ENCODE measurements at places on chromosomes 4 and X.

GRCh38 chr4:35723973-35724372 lies 520.3 kb downstream of the ARAP2 start:
- no peak for DNase-seq

- no peak for DNase-seq
Measured at GRCh38 chr4:127113844-127114362, 518.9 kb upstream of the INTU start.

- no peak for DNase-seq
Measured at GRCh38 chrX:15929194-15929593, 74.6 kb upstream of the AP1S2 start.

- no peak for DNase-seq
Measured at GRCh38 chrX:25017667-25018247, 2.0 kb upstream of the ARX start.

GRCh38 chr4:145178740-145179280 lies 1.6 kb downstream of the OTUD4 start:
- DNase-seq = no peak

- no peak for DNase-seq
Measured at GRCh38 chr4:94766856-94767255, 9.1 kb downstream of the BMPR1B start.

GRCh38 chr4:62490635-62491034 lies 1290.5 kb downstream of the ADGRL3 start:
- no peak for DNase-seq

GRCh38 chr4:113499166-113499565 lies 262.4 kb downstream of the CAMK2D start:
- no peak for DNase-seq

DNA sequence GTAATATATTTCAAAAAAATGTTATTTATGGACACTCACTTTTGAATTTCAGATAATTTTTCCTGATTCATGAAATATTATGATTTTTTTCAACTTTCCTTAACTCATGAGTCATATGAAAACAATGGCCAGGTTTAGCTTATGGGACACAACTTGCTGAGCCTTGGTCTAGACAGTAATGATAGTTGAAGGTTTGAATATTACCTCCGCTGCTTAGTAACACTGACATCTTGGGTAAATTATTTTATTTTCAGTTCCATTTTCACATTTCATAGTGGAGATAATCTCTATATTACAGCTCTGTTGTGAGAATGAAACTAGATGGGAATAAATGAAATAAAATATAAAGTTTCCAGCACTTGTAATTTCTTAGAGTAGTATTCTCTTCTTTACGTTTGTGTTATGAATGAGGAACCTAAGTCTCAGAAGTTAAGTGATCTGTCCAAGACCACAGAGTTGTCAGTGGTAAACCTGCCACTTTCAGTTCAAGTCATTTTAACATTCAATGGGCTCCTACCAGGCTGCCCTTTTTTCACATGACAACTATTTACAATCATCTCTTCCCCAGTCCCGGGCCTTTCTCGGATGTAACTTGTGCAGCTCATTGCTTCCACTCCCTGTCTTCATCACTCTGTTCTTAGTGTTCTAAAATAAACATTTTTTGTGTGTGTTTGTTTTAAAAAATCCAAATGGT lies 46.8 kb upstream of the GC start:
- no peak for DNase-seq

DNA sequence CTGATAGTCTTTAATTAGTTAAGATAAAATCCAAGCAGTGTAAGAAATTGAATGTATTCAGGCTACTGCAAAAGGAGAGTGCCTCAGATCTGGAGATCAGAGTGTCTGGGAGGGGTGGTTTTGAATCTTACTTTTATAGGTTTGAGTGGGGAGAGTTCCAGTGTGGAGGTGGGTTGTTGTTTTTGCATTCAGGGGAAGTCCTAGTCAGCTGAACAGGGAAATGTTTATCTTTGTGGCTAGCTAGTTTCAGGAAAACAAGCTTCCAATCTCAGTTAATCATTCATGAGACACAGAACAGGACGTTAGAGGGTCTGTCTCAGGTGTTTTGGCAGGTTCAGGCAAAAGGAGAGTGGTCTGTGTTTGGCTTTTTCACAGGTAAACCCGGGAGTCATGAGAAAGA lies 26.0 kb downstream of the ZNF81 start:
- DNase-seq = no peak

- no peak for DNase-seq
Measured at GRCh38 chr4:128322986-128323385, 35.4 kb upstream of the PGRMC2 start.
